ENCODE measurements at places on chromosomes 2 and 18.
A peak's percentile ranks its signal among the peaks of the same experiment; 100 is the strongest.

- no peak for DNase-seq
Measured at GRCh38 chr2:200322607-200323006, 16.1 kb downstream of the SPATS2L start.

- DNase-seq, result peak; percentile 30
Measured at GRCh38 chr18:76274468-76275289, 220.4 kb downstream of the ZNF516 start.

DNA sequence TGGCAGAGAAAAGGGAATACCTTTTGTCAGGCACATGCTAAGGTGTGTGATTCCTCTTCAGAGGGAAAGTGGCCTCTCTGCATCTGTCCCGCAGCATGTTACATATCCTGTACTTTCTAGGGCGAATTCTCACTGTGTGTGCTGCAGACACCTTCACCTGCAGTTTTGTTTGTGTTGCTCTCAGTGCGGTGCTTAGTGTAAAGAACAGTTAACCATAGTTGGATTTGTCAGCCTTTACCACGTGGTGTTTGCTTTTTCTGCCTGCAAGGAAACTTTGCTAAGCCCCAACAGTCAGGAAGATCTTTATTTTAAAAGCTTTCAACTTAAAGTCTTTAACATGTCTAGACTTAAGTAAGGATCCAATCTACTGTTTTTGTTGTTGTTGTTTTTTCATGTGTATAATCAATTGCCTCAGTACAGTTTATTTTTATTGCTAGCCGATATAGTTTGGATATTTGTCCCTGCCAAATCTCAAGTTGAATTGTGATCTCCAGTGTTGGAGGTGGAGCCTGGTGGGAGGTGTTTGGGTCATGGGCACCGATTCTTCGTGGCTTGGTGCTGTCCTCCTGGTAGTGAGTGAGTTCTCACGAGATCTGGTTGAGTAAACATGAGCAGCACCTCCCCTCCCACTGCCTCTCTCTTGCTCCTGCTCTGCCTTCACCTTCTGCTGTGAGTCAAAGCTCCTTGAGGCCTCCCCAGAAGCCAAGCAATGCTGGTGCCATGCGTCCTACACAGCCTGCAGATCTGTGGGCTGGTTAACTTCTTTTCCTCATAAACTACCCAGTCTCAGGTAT is 90.6 kb downstream of the SNTG2 start:
- DNase-seq, result peak; percentile 22

GRCh38 chr18:3599861-3600260 is 149.9 kb downstream of the TGIF1 start:
- no peak for DNase-seq

DNA sequence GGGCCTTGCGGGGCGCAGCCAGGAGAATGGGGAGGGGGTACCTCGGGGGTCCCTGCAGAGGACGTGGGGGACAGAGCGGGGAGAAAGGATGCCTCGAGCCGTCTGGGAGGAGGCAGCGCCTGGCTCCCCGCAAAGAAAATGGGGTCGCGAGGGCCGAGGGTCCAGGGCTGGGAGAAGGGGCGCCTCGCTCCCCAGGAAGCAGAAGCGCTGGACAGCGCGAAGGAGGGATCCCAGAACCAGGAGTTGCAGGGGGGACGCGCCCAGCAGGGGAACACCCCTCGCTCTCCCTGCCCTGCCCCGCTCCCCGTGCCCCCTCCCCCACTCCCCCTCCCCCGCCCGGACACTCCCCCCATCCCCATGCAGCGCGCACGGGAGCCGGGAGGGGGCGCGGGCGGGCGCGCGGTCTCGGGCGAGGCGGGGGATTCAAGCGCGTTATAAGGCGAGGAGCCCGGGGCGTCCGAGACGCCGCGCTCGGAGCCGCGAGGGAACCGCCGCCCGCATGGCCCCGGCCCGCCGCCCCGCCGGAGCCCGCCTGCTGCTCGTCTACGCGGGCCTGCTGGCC is at the start of gene ERFE:
Gene ERFE, plus strand, starts transcription at position 462 of the 562 bp plus-strand sequence. Its CDS starts 38 bp downstream, at position 500.
- no peak for DNase-seq

- DNase-seq, result no peak
Measured at GRCh38 chr2:144832048-144832447, 312.1 kb upstream of the ZEB2 start.

Measured in HT1080 (cell line).